ENCODE measurements at places on chromosomes 6 and 20.

DNA sequence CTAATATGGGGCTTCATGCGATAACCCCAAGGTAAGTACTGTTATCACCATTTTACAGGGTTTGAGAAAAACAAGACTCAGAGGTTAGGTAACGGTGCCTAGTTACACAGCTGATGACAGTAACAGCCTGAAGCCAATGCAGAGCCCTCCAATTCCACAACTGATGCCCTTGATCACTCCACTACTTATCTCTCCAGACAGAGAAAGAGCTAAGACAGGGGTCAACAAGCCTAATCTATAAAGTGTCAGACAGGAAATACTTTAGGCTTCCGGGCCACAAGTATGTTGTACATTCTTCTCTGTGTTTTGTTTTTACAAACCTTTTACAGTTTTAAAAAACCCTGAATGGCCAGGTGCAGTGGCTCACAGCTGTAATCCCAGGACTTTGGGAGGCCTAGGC, 50.9 kb downstream of the MAP7 start:
- no peak for DNase-seq

DNA sequence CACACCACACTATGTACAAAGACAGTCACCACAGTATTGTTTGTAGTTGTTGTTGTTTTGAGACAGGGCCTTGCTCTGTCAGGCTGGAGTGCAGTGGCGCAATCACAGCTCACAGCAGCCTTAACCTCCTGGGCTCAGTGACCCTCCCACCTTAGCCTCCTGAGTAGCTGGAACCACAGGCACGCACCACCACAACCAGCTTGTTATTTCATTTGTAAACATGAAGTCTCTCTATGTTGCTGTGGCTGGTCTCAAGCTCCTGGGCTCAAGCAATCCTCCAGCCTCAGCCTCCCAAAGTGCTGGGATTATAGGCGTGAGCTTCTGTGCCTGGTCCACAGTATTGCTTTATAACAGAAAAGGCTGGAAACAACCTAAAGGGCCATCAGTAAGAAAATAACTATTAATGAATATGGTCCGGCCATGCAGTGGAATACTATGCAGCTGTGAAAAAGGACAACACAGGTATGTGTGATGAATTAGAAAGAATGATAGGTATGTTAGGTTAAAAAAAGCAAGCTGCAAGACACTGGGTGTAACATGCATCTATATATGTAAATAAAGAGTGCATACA, 30.0 kb upstream of the PTGIS start:
- no peak for DNase-seq

DNA sequence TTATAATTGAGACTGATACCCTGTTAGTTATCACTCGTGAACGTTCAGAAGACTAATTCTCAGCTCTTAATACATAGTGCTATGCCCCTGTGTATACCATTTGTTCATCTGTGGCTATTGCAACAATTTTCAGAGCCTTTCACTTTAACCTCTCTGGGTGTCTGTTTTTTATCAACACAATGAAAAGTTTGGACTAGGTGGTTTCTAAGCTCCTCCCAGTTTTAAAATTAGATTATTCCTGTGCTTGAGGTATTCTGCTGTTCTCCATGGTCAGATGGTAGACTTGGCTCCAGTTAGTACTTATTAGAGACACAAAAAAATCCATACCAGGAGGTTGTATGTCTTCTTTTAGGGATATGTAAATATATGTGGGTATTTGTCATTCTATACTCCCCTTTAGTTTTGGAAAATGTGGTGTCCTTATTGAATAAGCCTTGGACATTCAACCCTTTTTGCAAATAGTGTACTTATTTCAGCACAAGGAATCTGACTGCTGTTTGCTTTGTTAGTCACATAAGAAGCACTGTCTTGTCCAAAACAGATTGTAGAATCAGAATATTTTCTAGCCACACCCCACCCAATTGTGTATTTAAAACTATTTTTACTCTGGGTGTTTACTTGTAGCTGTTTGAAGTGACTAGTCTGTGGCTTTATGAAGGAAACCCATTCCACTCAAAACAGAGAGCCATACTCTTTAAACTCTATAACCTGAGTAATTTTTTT, 2.0 kb upstream of the COL10A1 start:
- DNase-seq: no peak

DNA sequence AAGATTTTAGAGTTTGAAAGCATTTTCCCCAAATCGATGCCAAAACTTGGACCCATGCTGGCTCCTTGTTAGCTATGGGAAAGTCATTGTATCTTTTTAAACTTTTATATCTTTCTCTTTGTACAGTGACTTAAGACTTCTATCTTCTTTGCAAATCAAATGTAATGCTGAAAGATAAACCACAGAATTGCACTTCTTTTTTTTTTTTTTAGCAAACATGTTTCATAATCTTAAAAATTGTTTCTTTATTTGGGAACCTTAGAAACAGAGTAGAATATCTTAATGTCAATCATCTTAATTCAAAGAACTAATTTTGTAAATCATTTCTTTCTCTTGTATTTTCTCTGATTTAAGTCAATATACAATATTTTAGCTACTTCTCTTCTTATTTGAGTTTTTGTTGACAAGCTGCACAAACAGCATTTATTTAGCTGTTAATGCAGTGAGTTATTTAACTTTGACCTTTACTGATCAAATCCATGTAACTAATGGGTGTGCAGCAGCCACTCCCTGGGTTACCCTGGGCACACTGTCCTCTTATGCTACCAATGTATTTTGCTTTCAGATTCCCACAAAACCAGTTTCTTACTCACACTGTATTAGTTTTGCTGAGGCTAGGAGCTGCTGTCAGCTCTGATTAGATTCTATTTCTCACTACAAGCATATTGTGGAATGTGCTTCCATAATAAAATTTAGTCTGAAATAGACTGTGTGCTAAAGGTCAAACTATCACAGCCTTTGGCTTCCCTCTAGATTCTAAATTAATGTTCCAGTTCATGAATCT, 279.6 kb downstream of the ADGB start:
- no peak for DNase-seq
